SK-N-SH treated with all-trans-retinoic acid at 6 μM for 48 hours (cell line): ENCODE measurements at places on chromosomes 7 and 10.
A peak's percentile ranks its signal among the peaks of the same experiment; 100 is the strongest.

DNA sequence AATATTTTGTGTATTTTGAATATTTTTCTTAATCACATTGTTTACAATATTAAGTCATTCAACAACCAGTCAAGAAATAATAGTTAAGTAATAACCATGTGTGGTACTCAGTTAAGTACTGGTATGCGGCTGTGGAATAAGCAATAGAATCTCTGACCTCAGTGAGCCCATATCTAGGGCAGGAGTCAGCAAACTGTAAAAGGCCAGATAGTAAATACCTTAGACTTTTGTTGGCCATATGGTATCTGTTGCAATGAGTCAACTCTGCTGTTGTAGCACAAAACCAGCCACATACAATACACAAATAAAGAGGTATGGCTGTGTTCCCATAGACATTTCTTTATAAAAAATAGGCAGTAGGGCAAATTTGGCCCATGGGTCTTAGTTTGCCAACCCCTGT lies 311.6 kb upstream of the SEMA3A start:
- no peak for ATAC-seq

DNA sequence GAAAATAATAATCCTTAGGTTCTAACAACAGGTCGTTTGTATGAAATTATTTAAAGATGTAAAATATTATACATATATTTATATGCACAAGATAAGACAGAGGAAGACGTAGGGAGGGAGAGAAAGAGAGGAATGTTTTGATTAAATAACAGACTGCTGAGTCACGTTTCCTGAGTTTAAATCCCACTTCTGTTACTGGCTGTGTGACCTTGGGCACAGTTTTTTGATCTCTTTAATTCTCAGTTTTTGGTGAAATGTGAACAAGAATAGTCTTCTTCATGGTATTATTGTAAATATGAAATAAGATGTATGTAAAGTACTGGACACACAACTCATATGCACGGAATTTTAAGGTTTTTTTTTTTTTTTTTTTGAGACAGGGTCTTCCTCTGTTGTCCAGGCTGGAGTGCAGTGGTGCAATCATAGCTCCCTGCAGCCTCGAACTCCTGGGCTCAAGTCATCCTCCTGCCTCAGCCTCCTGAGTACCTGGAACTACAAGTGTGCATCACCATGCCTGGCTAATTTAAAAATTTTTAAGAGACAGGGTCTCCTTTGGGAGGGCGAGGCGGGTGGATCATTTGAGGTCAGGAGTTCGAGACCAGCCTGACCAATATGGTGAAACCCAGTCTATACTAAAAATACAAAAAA lies 42.6 kb downstream of the BAMBI start:
- peak; percentile 70 for ATAC-seq

DNA sequence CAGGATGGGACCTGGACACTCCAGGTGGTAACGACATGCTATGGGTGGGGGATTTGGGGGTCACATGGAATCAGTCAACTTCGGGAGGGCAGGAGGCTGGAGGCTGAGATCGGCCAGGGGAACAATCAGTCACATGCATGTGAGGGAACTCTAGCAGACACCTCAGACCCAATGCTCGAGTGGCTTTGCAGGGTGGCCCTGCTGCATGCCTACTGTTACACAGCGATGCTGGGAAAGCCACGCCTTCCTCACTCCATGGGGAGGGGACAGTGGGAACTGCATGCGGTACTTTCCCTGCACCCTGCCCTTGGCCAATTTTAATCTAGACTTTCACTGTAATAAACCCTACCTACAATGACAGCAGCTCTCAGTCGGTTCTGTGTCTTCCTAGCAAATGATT lies 6.6 kb upstream of the ZNF32 start:
- no peak for ATAC-seq

DNA sequence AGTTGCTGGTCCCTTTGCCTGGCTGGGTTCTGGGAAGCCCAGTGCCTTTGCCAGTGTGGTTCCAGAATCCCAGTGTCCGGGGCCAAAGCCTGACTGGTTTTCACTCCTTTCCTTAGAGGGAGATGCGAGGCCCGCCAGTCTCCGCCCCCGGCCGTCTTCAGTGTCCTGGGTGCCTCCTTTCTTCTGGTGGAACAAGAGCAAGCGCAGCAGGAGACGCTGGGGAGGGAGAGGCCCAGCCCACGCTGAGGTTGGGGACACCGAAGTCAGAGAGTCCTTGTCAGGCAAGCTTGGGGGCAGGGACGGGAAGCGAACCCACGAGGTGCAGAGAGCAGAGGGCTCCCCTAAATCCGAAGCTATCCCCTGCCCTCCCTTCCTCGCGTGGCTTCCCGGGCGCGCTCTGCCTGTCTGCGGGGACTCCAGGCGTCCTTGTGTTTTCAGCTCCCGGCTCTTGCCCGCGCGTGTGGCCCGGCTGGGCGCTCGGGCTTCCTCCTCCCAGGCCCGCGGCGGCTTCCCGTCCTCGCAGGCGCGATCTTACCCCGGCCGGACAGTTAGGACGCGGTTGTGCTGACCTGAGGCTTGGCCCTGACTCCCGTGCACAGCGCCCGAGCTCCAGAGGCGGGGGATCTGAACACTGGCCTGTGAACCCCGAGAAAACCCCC lies 60.6 kb upstream of the UBE3C start:
- ATAC-seq = peak; percentile 64

GRCh38 chr10:120613180-120613579 lies 156.2 kb downstream of the PLPP4 start:
- no peak for ATAC-seq
